ENCODE measurements at places on chromosomes 7 and 10.

- DNase-seq = no peak
Measured at GRCh38 chr10:6089334-6090219, 743 bp downstream of the RBM17 start.

GRCh38 chr10:6052247-6053221 lies 9.6 kb downstream of the IL2RA start:
- DNase-seq = no peak

- no peak for DNase-seq
Measured at GRCh38 chr7:48832303-48832845, 92.0 kb upstream of the CDC14C start.

GRCh38 chr7:101486433-101487104 lies 123.9 kb downstream of the COL26A1 start:
- DNase-seq = no peak

GRCh38 chr10:71367271-71367670 lies 29.4 kb upstream of the CDH23 start:
- no peak for DNase-seq

DNA sequence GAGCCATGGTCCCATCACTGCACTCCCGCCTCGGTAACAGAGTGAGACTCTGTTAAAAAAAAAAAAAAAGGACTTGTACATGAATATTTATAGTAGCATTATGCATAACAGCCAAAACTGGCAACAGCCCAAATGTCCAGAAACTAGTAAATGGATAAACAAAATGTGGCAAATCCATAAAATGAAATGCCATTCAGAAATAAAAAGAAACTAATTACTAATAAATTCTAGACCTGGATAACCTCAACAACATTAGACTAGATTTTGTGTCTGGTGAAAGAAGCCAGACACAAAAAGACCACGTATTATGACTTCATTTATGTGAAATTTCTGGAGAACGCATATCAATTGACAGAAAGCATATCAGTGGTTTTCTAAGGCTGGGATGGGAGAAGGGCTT lies 74.5 kb downstream of the HPSE2 start:
- no peak for DNase-seq

- no peak for DNase-seq
Measured at GRCh38 chr10:31261511-31262311, 57.3 kb upstream of the ZEB1 start.

- DNase-seq = peak; percentile 48
Measured at GRCh38 chr7:45217358-45217757, 59.8 kb downstream of the RAMP3 start.

GRCh38 chr7:5396542-5396941 lies 27.1 kb downstream of the TNRC18 start:
- DNase-seq = no peak

GRCh38 chr7:44114586-44115310 lies 8.6 kb downstream of the POLD2 start:
- DNase-seq = no peak

DNA sequence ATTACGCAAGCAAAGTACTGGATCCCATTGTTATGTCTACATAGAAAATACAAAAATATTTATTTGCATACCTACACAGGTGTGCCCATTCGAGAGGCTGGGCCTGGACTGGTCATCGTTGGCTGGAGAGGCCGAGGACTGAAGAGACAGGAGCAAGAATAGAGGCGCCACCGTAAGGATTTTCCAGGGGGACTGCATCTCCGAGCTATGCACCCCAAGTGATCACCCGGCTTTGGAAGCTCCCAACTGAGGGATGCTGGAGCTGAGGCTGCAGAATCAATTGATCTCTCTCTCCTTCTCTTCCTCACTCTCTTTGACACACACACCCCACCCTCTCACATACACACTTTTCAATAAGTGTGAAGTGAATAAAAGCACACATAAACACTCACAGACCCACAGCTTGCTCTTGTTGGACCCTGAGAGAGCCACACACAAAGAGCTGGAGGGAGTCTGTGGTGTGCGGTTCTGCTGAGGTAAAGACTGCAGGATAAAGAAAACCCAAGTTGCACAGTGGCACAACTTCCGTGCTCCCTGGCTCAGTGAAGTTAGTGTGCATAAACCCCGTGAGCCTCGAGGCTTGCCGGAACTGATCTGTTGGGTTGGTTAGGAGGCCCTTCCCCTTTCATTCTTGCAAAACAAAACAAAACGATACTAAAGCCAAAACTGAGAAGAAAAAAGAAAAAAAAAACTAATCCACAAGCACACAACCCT lies at the start of gene AOAH:
AOAH (minus strand) TSS at position 544 of the 714 bp plus-strand sequence; CDS start at position 198, 346 bp downstream.
- no peak for DNase-seq

DNA sequence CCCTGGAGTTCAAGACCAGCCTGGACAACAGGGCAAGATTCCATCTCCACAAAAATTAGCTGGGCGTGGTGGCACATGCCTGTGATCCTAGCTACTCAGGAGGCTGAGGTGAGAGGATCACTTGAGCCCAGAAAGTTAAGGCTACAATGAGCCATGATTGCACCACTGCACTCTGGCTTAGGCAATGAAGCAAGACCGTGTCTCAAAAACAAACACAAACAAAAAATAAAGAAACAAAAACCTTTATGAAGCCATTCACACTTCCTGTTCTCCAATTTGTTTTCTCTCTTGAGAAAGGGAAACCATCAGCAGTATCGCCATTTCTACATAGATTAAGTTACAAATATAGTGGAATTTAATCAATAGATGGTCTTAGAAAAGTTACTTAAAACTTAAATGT lies 19.8 kb downstream of the YME1L1 start:
- no peak for DNase-seq

GRCh38 chr7:90119178-90119971 lies 34.9 kb upstream of the STEAP1 start:
- no peak for DNase-seq

GRCh38 chr7:67882843-67883242 lies 886.2 kb downstream of the TYW1 start:
- no peak for DNase-seq

- no peak for DNase-seq
Measured at GRCh38 chr10:11789306-11789705, 33.9 kb upstream of the PROSER2 start.

DNA sequence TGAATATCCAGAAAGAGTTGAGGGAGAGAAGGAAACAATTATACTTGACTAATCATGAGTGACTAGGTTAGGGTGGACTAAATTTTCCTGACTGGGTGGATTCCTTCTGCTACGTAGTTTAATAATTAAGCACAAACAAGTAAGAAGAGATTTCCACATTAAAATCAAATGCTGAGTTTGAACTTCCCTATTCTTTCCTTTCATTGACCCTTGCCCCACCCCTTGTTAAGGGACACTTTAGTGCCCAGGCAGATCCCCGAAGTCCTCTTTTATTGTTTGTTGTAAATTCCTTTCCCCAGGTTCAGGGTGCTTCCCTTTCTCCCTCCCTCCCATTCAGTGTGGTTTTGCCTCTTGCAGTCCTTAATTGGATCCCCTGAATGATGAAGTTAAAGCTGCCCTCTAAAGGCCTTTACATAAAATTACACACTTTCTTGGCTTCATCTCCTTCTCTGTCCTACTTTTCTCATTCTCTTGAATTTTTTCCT lies 8.8 kb upstream of the SPAM1 start:
- peak; percentile 22 for DNase-seq

- no peak for DNase-seq
Measured at GRCh38 chr7:832968-833424, 720 bp downstream of the SUN1 start.

GRCh38 chr10:17835688-17836087 lies 26.5 kb downstream of the MRC1 start:
- DNase-seq = no peak

- no peak for DNase-seq
Measured at GRCh38 chr10:87760195-87760905, 57.7 kb downstream of the ATAD1 start.

GRCh38 chr7:18896343-18896975 lies 221.0 kb downstream of the TWIST1 start:
- DNase-seq = no peak

DNA sequence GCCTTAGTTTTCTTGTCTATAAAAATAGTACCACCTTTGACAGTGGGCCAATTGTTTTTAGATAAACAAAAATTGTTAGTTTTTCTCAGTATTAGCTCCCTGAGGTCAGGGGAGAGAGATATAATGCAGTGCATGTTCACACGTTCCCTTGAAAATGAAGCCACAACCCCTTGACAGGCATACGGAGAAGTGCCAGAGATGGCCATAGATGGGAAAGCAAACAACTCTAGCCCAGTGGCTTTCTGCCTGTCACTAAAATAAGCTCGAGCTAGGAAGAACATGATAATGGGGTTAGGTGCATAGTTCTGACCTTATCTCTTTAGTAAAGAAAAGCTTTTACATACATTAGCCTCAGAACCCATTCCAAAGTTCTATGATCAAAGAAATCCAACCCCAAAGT lies 124.9 kb downstream of the CHRM2 start:
- DNase-seq = no peak

DNA sequence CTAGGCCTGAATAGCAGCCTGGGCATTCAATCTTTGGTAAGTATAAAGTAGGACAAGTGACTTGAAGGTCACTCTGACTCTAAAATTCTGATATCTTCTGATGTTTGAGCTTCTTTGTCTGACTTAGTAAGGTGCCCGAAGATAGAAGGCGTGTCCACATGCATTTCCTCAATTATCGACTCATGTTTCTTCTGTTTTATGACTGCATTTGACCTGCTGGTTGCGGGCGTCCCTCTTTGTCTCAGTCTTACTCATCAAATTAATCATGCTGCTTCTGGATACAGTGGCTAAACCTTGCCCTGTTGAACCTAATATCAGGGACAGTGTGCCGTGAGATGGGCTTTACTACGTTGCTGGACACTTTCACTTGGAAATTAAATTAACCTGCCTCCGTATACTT lies 534.1 kb downstream of the SDK1 start:
- peak; percentile 13 for DNase-seq

GRCh38 chr10:28949005-28950004 lies 272.0 kb downstream of the BAMBI start:
- no peak for DNase-seq

- DNase-seq = no peak
Measured at GRCh38 chr7:157708919-157709295, 372.1 kb downstream of the DNAJB6 start.

DNA sequence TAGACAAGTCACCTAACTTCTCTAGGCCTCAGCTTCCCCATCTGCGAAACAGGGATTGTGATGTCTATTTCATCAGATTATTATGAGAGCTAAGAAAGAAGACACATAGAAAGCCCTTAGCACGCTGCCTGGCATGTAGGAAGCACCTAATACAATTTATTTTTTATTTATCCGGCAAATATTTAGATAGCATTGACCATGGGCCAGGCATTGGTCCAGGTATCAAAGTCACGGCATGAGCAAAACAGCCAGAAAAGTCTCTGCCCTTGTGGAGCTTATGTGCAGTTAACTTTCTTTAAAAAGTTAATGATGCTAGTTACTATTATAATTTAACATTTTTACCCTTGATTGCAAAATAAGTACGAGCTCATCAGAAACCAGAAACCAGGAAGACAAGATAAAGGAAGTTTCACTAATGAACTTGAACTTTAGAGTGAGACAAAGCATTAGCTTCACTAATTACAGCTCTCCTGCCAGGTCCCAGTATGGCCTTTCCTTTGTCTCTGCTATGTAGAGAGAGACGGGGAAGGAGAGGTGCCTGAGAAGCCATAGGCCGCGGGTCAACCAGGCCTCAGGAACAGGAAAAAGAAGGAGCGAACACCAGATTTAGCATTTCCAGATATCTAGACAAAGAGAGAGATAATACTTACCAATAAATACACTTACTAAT lies 139.5 kb upstream of the ADAM12 start:
- DNase-seq = no peak

DNA sequence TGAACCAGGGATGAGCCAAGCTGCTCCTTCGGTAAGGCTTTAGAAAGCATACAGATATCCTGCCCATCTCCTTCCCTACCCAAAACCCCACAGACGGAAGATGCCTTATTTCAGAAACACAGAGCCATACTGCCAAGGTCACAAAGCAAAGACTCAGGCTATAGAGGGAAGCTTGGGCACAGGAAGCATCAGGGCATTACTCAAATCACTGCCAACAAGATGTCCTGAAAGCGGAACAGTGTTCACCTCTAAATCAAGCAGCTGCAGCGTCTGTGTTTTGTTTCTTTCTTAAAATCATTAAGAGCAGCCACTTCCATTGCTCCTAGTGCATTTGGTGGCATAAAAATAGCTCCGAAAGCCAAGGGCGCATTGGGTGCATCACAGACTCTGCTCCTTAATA lies 307.3 kb downstream of the SORCS1 start:
- DNase-seq = no peak

GRCh38 chr10:13961097-13961496 lies 369.6 kb downstream of the FRMD4A start:
- DNase-seq = no peak

GRCh38 chr7:39453743-39454355 lies 112.4 kb upstream of the YAE1 start:
- DNase-seq = peak; percentile 63

- DNase-seq = no peak
Measured at GRCh38 chr10:122188706-122189105, 82.4 kb upstream of the BTBD16 start.

DNA sequence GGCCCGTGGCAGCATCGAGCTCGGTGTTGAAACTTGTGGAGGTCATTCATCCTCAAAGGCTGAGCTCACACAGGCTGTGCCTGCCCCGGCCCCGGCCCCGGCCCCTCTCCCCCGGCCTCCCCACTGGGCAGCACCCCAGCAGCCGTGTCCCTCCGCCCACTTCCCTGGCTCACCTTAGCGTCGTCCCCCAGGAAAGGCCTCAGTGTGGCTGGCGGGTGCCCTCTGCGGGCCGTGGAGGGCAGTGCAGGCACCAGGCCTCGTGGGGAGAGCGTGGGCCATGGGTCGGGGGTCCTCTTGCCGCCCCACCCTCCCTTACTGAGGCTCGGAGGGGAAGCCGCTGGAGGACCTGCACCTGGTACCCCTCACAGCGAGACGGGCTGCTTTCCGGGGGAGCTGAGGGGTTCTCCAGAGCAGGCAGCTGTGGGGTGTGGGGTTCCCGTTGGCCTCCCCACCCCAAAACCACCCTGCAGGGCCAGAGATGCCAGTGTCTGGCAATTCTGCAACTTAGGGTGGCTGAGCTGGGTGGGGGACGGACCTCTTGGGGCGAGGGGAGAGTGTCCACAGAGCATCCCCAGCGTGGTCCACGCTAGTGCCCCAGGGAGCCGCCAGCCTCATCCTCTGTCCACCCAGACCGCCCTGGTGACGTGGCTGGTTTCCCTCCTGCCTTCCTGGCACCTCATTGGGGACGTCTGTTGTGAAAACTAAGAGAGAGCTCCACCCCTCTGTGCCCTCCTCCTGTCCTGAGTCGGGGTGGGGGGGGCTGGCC lies 44.2 kb upstream of the DPYSL4 start:
- DNase-seq = peak; percentile 89

DNA sequence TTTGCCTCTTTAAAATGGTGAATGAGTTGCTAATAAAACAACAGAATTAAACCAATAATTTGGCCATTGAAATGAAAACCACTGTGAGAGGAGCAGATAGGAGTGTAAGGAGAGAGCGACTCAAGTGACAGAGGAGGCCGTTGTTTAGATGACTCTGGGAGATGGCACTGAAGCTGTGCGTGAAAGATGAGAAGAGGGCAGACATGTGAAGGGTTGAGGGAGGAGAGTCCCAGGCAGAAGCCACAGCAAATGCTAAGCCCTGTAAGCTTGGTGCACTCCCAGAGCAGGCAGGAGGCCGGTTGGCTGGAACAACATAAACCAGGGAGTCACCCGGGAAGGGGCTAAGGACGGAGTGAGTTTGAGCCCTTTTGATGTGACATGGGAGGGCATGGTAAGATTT lies 814 bp upstream of the OPALIN start:
- DNase-seq = no peak
